ENCODE measurements at places on chromosomes 16 and 17. TPM values are rescaled to one million over a fixed set of nuclear protein-coding genes. Genes with fewer than 3 reads are reported as not detected.
A peak's percentile ranks its signal among the peaks of the same experiment; 100 is the strongest.

Gene PRR35
- total RNA-seq = not detected

GRCh38 chr17:13597723-13598347 is 3.9 kb downstream of the HS3ST3A1 start:
- DNase-seq = peak; percentile 36

DNA sequence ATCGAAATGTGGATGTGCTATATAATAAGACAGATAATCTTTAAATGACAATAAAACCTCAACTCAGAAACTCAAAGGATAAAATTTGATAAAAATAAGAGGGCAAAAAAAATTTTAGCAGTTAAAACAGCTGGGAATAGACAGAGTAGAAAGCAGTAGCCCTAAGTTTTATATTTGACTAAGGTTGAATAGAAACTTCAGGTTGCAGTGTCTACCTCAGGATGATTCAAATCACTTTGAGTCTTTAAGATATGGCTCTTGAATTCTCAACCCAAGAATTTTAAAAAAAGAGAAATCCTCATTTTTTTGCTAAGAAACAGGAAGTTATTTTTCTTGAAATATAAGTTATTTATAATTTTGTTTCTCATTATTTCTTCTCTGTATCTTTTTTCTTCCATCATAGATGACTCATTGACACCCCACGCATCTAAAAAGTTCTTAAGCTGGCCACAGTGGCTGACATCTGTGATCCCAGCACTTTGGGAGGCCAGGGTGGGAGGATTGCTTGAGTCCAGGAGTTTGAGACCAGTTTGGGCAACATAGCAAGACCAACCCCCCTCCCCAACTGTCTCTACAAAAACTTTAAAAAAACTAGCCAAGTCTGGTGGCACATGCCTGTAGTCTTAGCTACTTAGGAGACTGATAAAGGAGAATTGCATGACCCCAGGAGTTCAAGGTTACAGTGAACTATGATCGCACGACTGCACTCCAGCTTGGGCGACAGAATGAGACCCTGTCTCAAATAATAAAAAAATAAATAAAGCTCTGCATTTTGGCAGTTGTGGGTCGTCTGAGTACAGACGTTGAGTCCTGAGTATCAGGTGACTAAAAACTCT is 23.9 kb downstream of the NFAT5 start:
- no peak for DNase-seq

Gene CACNA1G
- not detected for total RNA-seq
